T-helper 17 cell (primary cell): ENCODE measurements at places on chromosomes 3 and 15.

DNA sequence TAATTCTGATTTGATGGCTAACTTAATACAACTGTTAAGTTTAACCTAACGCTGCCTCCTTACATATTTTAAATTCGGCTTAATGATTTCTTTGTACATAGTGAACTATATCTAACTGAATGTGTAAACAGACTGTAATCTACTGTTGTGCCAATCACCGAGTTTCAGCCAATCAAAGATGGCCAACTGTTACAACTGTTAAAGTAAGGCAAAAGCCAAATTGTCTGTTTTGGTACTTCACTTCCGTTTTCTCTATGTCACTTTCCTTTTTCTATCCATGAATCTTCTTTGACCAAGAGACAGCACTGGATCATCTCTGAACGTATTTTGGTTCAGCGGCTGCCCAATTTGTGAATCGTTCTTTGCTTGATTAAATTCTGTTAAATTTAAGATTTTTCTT, 137.0 kb downstream of the LMLN start:
- H3K4me1 ChIP-seq: no peaks in the 10 kb centered on the region
- DNase-seq: no peak
- no peaks in the 10 kb centered on the region for H3K36me3 ChIP-seq
- no peak overlapping the region for H3K4me3 ChIP-seq
- H3K27me3 ChIP-seq: peaks cover 21% of the 10 kb centered on the region

DNA sequence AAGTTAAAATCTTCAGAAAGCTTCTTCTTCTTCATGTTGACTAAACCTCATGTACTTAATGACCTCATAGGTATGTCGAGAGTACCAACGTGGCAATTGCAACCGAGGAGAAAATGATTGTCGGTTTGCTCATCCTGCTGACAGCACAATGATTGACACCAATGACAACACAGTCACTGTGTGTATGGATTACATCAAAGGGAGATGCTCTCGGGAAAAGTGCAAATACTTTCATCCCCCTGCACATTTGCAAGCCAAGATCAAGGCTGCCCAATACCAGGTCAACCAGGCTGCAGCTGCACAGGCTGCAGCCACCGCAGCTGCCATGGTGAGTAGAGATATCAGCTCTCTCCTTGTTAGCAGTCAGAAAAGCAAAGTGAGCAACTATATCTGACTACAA, 176.5 kb downstream of the MBNL1 start:
- H3K4me3 ChIP-seq: peak overlapping the region; percentile 19
- H3K36me3 ChIP-seq: peaks cover 6% of the 10 kb centered on the region
- no peak for DNase-seq
- no peaks in the 10 kb centered on the region for H3K27me3 ChIP-seq
- peaks cover 43% of the 10 kb centered on the region for H3K4me1 ChIP-seq

- no peak overlapping the region for H3K4me3 ChIP-seq
- H3K4me1 ChIP-seq: no peaks in the 10 kb centered on the region
- no peak for DNase-seq
- H3K36me3 ChIP-seq: no peaks in the 10 kb centered on the region
- no peak overlapping the region for H3K27ac ChIP-seq
These were observed 35.9 kb upstream of the PPP2R3A start for GRCh38 chr3:135929670-135930069.

DNA sequence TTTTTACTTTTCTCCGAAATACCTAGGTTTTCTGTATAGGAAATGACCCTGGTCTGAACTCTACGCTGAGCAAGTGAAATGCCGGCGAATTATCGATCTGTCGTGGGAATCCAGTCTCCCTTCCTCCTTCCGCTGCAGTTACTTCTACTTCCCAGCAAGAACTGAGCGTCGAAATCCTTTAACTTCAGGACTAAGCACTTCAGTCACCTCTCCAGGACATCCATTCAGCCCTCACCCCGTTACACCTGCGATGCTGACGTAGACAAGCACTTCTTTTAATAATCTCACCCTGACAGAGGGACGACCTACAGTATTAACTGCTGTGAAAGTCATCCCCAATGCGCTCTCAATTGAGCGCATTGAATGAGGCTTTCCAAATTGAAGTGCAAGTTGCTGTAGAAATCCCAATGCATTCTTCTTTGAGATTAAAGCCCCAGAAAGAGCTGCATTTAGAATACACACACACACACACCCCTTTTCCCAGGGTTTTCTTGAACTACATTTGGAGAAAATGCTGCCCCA, 1.3 kb downstream of the TOP2B start:
- peaks cover 10% of the 10 kb centered on the region for H3K36me3 ChIP-seq
- peaks cover 45% of the 10 kb centered on the region for H3K4me1 ChIP-seq
- H3K27me3 ChIP-seq: no peaks in the 10 kb centered on the region
- peak overlapping the region; percentile 98 for H3K4me3 ChIP-seq
- DNase-seq: no peak
- H3K27ac ChIP-seq: peak overlapping the region; percentile 99

DNA sequence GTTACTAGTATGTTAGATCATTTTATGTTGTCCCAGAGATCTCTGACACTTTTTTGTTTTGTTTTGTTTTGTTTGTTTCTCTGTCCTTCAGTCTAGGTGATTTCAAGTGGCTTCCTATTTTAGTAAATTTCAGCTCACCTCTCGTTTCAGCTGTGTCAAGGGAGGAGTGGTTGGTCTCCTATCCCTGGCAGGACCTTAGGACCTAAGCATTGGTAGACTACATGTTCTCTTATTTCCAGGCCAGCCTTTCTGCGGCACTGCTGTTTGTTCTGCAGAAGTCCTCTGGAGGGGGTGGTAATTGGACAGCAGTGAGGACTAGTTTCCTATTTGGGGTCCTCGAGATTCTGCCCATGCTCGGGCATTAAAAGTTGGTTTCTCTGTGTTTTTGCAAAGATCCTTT, 31.8 kb downstream of the MGA start:
- peak overlapping the region; percentile 83 for H3K4me3 ChIP-seq
- no peak for DNase-seq
- H3K36me3 ChIP-seq: no peaks in the 10 kb centered on the region
- peak overlapping the region; percentile 94 for H3K27ac ChIP-seq
- no peaks in the 10 kb centered on the region for H3K27me3 ChIP-seq
